ENCODE measurements at places on chromosomes 1 and 21. TPM values are rescaled to one million over a fixed set of nuclear protein-coding genes. Genes with fewer than 3 reads are reported as not detected.

GRCh38 chr1:244118109-244118761 lies 67.2 kb downstream of the ZBTB18 start:
- no peak for DNase-seq

DNA sequence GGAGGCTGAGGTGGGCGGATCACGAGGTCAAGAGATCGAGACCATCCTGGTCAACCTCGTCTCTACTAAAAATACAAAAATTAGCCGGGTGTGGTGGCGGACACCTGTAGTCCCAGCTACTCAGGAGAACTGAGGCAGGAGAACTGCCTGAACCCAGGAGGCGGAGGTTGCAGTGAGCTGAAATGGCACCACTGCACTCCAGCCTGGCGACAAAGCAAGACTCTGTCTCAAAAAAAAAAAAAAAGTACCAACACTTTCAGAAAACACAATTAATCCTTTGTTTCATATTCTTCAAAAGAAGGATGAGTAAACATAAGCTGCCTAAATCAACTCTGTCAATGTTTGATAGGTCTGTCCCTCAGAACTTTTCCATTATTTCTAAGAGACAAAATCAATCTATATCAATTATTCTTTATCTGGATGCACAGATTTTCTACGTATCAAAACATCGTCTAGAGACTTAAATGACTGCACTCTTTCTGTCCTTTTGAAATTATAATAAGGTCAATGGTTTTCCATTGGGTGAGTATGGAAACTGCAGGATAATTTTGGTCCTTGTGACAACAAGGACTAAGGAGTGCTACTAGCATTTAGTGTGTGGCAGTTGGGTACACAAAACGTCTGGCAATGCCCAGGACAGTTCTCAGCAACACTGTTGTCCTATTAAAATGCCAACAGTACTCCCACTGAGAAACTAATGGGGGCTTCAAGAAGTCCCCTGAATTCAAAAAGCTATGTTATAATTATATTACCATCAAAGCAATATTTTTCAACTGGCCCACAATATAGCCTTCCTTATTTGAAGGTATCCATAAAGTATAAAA lies 40.7 kb downstream of the LPGAT1 start:
- DNase-seq: no peak

RXFP4 gene
- total RNA-seq: not detected

DNA sequence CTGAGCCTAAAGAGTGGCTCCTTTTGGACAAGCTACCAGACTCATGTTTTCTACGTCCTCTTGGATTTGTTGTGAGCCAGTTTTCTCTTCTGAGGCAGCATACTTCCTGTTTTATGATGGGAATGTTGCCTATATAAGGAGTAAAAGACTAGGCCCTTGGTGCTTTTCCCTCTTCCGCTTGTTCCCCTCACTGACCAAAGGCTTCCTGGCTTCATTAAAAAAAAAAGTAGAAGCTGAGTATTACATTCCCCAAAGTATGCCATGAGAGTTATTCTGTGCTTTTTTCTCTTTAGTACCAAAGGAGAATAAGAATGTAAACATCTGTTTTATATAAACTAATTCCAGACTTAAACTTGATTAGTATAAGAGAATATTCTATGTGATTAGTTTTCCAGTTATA lies 6.5 kb upstream of the HMCN1 start:
- no peak for DNase-seq

- no peak for DNase-seq
Observed at GRCh38 chr1:212596798-212597197, 11.8 kb upstream of the ATF3 start.

KIAA1614 gene
- 5.1 TPM for total RNA-seq

DNA sequence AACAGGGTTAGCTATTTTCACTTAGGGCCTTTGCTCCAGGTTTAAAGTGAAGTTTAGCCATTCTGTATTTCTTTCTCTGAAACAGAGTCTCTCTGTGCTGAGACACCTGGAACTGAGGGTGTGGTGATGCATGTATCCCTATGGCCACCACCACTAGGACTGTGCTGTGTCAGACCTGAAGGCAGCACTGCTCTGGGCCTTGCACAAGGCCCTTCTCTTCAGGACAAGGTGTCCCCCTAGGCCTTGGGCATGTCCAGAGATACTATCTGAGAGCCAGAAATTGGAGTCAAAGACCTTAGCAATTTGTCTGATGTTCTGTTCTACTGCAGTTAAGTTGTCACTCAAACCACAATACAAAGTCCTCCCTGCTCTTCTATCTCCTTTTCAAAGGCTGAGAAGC lies 1649.2 kb downstream of the AMY1C start:
- DNase-seq: no peak
